ENCODE measurements at places on chromosomes 5 and 9.

DNA sequence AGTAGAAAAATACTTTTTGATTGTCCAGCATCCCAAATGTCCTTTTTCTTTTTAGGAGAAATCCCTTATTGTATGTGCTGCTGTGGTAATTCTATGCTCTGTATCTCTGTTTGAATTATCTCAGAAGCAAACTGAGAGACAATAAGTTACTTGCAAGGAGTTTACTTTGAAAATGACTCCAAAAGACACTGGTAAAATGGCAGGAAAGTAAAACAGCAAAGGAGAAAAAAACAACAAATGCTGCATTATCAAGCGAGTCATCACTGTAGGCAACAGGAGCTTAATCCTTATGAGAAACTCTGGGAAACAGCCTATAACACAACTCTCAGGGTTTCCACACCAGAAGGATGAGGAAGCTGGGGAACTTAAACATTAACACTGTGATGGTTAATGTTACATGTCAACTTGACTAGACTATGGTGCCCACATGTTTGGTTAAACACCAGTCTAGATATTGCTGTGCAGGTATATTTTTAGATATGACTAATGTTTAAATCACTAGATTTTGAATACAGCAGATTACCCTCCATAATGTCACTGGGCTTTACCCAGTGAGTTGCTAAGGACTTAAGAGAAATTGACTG, 92.6 kb upstream of the GAS1 start:
- DNase-seq, result no peak

- no peak for DNase-seq
Observed at GRCh38 chr9:135525241-135526088, 4.2 kb downstream of the LCN1 start.

- DNase-seq, result no peak
Observed at GRCh38 chr5:139562847-139563246, 1.7 kb downstream of the UBE2D2 start.

GRCh38 chr5:116044073-116044472, 11.8 kb downstream of the ARL14EPL start:
- no peak for DNase-seq

DNA sequence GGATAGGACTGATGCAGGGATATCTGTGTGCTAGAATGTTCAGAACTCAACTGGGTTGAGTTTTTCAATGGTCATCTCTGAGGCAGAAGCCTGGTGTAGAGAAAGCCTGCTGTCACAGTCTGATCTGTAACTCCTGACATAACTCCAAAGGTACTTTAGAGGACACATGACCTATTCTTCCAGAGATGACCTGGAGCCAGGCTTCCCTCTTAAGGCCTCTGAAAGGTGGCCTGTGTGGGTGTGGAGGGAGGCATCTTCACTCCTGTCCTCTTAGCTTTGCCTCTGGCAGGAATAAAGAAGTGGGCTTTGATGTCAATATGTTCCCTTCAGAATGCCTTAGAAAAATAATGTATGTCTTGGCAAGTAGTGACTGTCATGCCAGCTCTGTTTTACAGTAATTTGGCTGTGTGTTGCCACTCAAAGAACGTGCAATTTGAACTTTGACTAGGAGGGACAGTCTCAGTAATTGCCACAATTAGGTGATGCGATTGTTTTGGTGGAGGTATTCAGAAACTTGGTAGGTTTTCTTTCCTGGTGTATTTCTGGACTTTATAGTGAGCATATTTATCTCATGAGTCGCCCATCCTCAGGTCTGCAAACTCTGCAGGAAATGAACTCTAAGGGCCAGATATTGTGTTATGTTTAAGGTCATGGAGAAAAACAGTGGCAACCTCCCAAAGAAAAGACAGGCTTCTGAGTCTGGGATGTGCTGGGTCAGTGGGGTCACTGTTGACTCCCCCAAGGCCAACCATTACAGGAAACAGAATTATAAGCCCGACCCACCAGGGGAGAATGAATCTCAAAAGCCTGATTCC, 3.2 kb upstream of the C5orf63 start:
- DNase-seq, result no peak

GRCh38 chr5:72387985-72388384, 67.8 kb downstream of the PTCD2 start:
- no peak for DNase-seq

- DNase-seq, result no peak
Observed at GRCh38 chr5:57307516-57307915, 133.7 kb downstream of the GPBP1 start.

DNA sequence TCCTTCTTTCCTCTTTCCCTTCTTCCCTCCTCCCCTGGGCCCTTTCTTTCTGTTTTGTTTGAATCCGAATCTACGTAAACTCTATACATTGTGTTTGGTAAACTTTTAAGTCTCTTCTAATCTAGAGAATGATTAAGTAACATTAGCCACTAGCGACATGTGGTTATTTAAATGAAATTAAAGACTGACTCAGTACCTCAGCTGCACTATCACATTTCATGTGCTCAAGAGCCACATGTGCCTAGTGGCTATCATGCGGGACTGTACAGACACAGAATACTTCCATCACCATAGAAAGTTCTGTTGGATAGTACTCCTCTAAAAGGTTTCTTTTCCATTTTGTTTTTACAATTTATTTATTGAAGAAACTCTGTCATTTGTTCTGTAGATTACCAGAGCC, 29.0 kb downstream of the DCTN4 start:
- no peak for DNase-seq

GRCh38 chr5:27217155-27217956, 179.0 kb upstream of the CDH9 start:
- no peak for DNase-seq

DNA sequence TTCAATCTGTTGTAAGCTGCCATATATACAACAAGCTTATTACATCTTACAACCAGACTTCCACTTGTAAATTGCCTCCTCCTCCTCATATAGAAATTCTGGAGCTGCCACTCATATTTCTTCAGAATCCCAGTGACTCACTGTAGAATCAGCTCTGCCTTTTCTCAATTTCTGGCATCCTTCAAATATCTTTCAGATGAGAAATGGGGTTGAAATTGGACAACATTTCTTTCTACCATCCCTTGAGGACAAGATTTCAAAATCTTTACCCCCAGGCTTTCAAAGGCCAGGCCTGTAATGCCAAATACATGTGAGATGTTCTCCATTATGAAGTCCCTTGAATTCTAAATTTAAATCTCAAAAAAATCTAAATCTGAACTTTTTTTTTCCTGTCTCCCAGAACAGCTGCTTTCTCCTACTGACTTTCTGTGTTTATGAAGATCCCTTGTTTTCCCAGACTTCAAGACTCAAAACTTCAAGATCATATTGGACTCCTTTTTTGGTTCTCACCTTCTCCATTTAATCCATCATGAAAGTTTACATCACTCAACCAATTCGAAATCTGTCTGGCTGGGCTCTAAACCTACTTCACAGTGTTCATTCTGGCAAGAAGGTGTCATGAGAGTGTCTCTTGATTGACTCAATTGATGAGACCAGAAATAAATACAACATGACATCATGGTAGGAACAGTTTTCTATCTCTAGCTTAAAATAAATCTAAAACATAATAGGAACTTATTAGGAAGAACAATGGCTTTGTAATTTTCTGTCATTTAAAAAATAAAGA, 109.8 kb downstream of the HMHB1 start:
- DNase-seq, result no peak

- DNase-seq, result no peak
Observed at GRCh38 chr9:70389621-70390266, 24.7 kb downstream of the KLF9 start.

Measured in stimulated activated CD8-positive, alpha-beta memory T cell treated with anti-CD3 and anti-CD28 coated beads, Interleukin-4, amount 100 ng/mL, for 1 hour (primary cell).